Karpas-422 (cell line): ENCODE measurements at places on chromosomes 6 and 20. TPM values are rescaled to one million over a fixed set of nuclear protein-coding genes. Genes with fewer than 3 reads are reported as not detected.

DNA sequence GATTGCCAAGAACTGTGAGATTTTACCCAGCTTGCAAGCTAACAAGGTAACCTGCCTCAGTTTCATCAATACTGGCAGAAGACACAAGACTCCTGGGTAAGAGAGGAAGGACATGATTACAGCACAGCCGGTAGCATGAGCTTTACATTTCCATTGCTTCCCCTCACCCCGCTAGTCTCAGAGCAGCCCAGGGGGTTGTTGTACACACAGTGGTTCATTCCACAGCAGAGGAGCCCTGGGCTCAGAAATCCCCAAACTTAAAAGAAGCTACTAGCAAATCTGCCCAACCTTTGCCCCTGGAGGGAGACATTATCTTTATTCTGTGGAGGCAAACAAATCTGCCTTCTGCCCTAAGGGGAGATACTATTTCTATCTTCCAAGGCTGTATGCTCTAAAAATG, 17.1 kb upstream of the MTHFD1L start:
- DNase-seq, result no peak
- no peak overlapping the region for H3K27ac ChIP-seq
- no peak overlapping the region for H3K4me3 ChIP-seq
- H3K36me3 ChIP-seq, result peaks cover 6% of the 10 kb centered on the region
- no peaks in the 10 kb centered on the region for H3K27me3 ChIP-seq

- H3K36me3 ChIP-seq, result no peaks in the 10 kb centered on the region
- no peak overlapping the region for H3K4me3 ChIP-seq
- no peaks in the 10 kb centered on the region for H3K4me1 ChIP-seq
Observed at GRCh38 chr20:52895701-52896100, 76.5 kb upstream of the TSHZ2 start.

Gene PTGIS
- not detected in 2 replicates for total RNA-seq

- H3K27me3 ChIP-seq, result no peaks in the 10 kb centered on the region
- H3K27ac ChIP-seq, result no peak overlapping the region
- no peak for DNase-seq
- H3K4me1 ChIP-seq, result no peaks in the 10 kb centered on the region
Observed at GRCh38 chr6:151260205-151260604, 20.4 kb downstream of the AKAP12 start.

DNA sequence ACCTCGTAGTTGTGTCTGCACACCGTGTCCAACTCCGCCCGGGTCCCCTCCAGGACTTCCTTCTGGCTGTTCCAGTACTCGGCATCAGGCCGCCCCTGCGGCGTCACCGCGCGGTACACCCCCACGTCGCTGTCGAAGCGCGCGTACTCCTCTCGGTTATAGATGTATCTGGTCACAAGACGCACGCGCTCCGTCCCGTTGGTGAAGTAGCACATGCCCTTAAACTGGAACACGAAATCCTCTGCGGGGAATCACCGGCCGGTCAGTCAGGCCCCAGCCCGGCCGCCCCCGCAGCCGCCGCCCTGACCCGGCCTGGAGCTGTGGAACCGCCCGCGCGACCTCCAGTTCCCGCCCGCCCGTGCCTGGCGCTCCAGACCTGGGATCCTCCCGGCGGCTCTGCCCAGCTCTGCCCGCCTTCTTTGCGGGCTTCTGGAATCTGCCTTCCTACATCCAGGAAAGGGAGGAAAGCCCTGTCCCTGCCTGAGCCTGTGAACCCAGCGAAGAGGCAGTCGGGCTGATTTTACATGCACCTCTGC, 1.6 kb downstream of the HLA-DQB1 start:
- peaks cover 51% of the 10 kb centered on the region for H3K4me1 ChIP-seq
- no peaks in the 10 kb centered on the region for H3K36me3 ChIP-seq
- H3K27ac ChIP-seq, result peak overlapping the region; percentile 86
- H3K4me3 ChIP-seq, result peak overlapping the region; percentile 83
- DNase-seq, result peak; percentile 58
- no peaks in the 10 kb centered on the region for H3K27me3 ChIP-seq

DNA sequence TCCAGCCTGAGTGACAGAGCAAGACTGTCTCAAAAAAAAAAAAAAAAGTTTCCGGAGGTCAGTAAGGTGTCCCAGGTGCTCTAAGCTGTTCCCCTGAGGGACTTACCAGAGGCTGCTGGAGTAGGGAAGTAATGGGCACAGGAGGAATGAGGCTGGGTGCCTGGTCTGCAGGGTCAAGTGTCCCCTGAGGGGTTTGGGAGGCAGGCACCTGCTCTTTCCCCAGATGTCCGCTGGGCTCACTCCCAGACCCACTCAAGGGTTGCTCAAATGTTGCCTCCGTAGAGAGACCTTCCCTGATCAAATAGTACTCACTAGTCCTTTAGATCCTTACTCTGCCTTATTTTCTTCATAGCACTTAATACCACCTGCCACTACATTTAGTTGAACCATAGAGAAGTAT, 5.4 kb upstream of the MAPK13 start:
- no peaks in the 10 kb centered on the region for H3K36me3 ChIP-seq
- no peak overlapping the region for H3K4me3 ChIP-seq
- no peaks in the 10 kb centered on the region for H3K27me3 ChIP-seq
- H3K27ac ChIP-seq, result no peak overlapping the region

DNA sequence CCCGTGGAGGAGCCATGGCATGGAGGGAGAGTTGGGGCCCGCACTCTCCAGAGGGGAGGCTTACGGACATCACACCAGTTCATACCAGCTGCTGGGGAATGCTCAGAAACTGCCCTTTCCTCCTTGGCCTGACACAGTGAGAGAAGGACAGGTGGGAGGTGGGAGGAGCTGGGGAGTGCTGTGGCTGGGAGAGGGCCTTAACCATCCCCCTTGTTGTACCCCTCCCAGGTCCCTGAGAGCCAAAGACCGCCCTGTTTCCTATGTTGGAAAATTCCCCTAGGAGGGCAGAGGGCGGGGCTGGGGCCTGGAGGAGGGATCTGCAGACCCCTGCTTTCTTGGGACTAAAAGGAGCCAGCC, 24.1 kb downstream of the FOXP4 start:
- no peak overlapping the region for H3K4me3 ChIP-seq
- no peak for DNase-seq
- H3K27ac ChIP-seq, result no peak overlapping the region
- H3K27me3 ChIP-seq, result no peaks in the 10 kb centered on the region
- H3K36me3 ChIP-seq, result no peaks in the 10 kb centered on the region

- no peaks in the 10 kb centered on the region for H3K27me3 ChIP-seq
- H3K4me3 ChIP-seq, result no peak overlapping the region
- H3K4me1 ChIP-seq, result no peaks in the 10 kb centered on the region
- H3K36me3 ChIP-seq, result no peaks in the 10 kb centered on the region
- no peak for DNase-seq
- no peak overlapping the region for H3K27ac ChIP-seq
Observed at GRCh38 chr20:58374906-58375758, 13.9 kb upstream of the VAPB start.

Gene IL22RA2
- total RNA-seq, result not detected in 2 replicates

GRCh38 chr6:9704989-9705388, 709.9 kb downstream of the TFAP2A start:
- H3K27me3 ChIP-seq, result no peaks in the 10 kb centered on the region
- no peaks in the 10 kb centered on the region for H3K36me3 ChIP-seq
- no peak overlapping the region for H3K27ac ChIP-seq

DNA sequence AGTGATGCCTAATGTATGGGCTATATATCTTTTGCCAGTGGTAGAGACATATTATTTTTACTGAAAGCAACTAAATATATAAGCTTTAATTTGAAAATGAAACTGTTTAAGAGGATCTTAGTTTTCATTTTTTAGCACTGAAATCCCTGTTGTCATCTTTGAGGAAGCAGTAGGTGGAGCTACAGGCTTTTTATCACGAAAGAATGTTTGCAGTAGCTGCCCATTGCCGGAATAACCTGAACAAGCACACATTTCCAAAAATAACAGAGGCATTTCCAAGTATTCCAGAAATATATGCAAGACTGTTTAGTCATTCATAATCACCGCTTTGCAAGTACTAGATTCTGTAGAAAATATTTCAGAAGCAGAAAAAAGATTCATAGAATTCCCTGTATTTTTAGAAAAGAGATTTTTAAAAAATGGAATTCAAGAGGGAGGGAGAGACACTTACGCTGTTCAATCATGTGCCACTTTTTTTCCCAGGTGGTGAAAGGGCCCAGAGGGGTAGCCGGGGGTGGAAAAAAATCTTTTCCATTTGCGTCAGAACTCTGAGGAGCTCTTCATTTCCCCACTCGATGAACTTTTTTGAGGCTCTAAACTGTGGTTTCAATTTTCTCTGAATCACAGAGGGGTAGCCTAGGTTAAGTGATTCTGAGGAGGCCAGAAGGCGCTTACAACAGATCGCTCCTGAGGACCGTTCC, 142.5 kb upstream of the FERMT1 start:
- no peak overlapping the region for H3K27ac ChIP-seq
- no peaks in the 10 kb centered on the region for H3K27me3 ChIP-seq
- no peaks in the 10 kb centered on the region for H3K4me1 ChIP-seq

Gene HLA-DRB5
- total RNA-seq, result 445 and 522 TPM in 2 replicates

- no peaks in the 10 kb centered on the region for H3K36me3 ChIP-seq
- H3K4me1 ChIP-seq, result peaks cover 15% of the 10 kb centered on the region
- peak overlapping the region; percentile 45 for H3K4me3 ChIP-seq
- no peak for DNase-seq
- H3K27ac ChIP-seq, result no peak overlapping the region
Observed at GRCh38 chr20:48898210-48898609, 23.3 kb upstream of the ARFGEF2 start.

DNA sequence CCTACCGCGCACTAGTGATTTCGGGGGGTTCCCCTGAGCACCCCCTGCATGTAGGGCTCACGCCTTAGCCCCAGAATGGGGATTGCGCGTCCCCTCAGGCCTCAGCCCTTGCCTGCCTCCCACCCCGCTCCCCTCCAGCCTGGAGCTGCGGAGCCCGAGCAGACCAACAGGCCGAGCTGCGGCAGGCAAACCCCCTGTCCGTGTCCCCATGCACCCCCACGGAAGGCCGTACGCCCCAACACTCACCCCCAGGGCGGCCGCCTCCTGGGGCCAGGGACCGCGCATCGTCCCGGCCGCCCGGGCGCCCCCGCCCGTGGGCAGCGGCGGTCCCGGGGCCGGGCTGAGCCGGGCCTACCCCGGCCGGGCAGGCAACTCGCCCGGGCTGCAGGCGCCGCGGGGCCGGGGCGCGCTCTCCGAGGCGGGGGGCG, 1.2 kb upstream of the KCNB1 start:
- H3K27ac ChIP-seq, result no peak overlapping the region
- no peak for DNase-seq
- no peaks in the 10 kb centered on the region for H3K36me3 ChIP-seq
- no peaks in the 10 kb centered on the region for H3K4me1 ChIP-seq
- no peaks in the 10 kb centered on the region for H3K27me3 ChIP-seq

DNA sequence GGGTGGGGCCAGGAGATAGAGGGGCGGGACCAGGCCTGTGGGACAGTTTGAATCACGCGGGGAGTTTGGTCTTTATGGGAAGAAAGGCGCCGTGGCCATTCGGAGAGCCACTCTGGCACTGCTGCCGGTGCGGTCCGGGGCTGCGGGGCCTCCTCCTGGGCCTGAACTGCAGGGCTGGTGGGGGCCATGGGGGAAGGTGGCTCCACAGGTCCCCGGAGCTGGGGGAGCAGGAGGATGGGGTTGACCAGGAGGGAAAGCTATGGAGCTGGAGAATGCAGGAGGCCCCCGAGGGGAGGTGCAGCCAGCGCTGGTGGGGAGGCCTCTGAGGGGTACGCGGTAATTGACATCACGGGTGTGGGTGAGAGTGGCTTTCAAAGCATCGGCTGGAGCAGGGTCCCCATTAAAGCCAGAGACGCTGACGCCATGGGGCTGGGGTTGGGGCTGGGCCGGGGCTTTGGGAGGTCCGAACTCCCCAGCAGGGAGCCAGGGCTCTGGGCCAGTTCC, 1.8 kb upstream of the BHLHE23 start:
- H3K27me3 ChIP-seq, result no peaks in the 10 kb centered on the region
- no peak overlapping the region for H3K27ac ChIP-seq
- no peak for DNase-seq

Gene TRIM15
- not detected in 2 replicates for total RNA-seq

DNA sequence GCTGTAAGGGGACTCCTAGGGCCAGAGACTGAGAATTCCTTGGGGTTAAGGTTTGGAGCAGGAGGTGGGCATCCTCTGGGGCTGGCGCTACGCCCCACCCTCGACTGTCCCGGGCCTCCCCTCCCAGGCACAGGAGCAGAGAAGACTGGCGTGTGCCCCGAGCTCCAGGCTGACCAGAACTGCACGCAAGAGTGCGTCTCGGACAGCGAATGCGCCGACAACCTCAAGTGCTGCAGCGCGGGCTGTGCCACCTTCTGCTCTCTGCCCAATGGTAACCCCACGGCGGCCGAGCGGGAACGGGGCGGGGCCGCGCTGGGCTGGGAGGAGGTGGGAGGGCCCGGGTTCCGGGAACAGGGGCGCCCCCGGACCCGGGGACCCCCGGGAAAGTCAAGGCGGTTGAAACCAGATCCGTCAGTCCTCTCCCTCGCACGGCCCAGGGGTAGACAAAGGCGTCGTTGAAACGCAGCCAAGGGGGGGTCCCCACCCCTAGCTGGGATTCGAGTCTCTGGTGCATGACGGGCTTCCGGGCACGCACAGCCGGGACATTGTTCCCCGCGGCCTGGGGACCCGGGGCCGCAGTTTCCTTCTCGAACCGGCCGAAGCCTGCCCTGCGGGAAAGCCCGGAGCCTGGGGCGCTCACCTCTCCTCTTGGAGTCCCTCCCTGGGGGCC, 844 bp downstream of the WFDC2 start:
- no peaks in the 10 kb centered on the region for H3K36me3 ChIP-seq
- H3K27me3 ChIP-seq, result no peaks in the 10 kb centered on the region
- DNase-seq, result no peak
- H3K27ac ChIP-seq, result no peak overlapping the region

DNA sequence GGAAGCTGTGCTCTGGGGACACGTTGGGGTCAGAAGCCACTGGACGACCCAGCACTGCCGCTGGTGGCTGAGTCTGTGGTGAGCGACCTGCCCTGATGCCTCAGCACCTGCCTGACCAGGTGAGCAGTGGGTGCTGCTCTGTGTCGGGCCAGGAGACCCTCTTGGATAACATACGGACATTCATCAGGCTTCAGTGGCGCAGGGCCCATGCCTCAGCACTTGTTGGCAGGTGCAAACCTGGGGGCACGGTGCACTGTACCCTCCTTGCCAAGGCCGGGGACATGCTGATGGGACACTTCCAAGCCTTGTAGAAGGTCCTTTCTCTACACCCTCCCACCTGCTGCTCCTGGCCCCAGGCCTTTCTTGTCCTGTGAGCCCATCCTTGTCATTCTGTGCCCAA, 34.1 kb downstream of the MYT1 start:
- no peaks in the 10 kb centered on the region for H3K27me3 ChIP-seq
- H3K4me3 ChIP-seq, result no peak overlapping the region
- H3K4me1 ChIP-seq, result no peaks in the 10 kb centered on the region
- no peak for DNase-seq

- no peak for DNase-seq
- H3K4me1 ChIP-seq, result no peaks in the 10 kb centered on the region
- no peaks in the 10 kb centered on the region for H3K36me3 ChIP-seq
- no peaks in the 10 kb centered on the region for H3K27me3 ChIP-seq
Observed at GRCh38 chr6:108952776-108953486, 104.7 kb downstream of the ARMC2 start.

Gene SLC4A11
- total RNA-seq, result 0.36 and 0.60 TPM in 2 replicates

Gene TP53TG5
- not detected in 2 replicates for total RNA-seq

GRCh38 chr6:87093651-87094050, 1.3 kb downstream of the CGA start:
- no peak overlapping the region for H3K4me3 ChIP-seq
- H3K27ac ChIP-seq, result no peak overlapping the region
- H3K27me3 ChIP-seq, result no peaks in the 10 kb centered on the region
- H3K36me3 ChIP-seq, result no peaks in the 10 kb centered on the region
